Body of pancreas (tissue), 4 donors: ENCODE measurements at places on chromosomes 2 and 18. TPM values are rescaled to one million over a fixed set of nuclear protein-coding genes. Genes with fewer than 3 reads are reported as not detected.

The LYG2 gene
- not detected for total RNA-seq

The NT5C1B gene
- total RNA-seq, result not detected

The WIPF1 gene
- total RNA-seq, result 15.5 TPM

The RAX gene
- total RNA-seq, result not detected

The ZNF521 gene
- 3.3 TPM for total RNA-seq

The MAP3K19 gene
- total RNA-seq, result not detected

The CYS1 gene
- total RNA-seq, result 36.6 TPM

GRCh38 chr2:60262178-60262577, 291.3 kb downstream of the BCL11A start:
- no peak for DNase-seq

- DNase-seq, result no peak
These were observed 20.1 kb upstream of the RMDN2 start for GRCh38 chr2:37904993-37905392.

- no peak for DNase-seq
These were observed 162.0 kb upstream of the STK17B start for GRCh38 chr2:196333397-196333796.

DNA sequence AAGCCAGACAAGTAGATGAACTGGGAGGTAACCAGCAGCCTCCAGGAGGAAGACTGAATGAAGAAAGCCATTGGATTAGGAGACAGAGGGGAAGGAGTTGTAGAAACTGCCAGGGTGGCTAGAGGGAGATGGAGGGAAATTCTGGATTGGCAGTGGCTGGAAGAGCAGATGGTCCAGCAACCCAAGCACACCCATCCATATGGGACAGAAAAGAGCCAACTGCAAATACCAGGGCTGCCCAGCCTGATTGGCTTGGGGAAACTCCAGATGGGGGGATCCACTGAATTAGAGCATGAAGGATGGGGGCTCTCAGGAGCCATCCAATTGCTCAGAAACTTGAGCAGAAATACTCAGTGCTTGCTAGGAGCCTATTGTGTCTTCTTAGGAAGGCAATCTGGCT, 173.5 kb upstream of the EPB41L3 start:
- DNase-seq, result no peak

DNA sequence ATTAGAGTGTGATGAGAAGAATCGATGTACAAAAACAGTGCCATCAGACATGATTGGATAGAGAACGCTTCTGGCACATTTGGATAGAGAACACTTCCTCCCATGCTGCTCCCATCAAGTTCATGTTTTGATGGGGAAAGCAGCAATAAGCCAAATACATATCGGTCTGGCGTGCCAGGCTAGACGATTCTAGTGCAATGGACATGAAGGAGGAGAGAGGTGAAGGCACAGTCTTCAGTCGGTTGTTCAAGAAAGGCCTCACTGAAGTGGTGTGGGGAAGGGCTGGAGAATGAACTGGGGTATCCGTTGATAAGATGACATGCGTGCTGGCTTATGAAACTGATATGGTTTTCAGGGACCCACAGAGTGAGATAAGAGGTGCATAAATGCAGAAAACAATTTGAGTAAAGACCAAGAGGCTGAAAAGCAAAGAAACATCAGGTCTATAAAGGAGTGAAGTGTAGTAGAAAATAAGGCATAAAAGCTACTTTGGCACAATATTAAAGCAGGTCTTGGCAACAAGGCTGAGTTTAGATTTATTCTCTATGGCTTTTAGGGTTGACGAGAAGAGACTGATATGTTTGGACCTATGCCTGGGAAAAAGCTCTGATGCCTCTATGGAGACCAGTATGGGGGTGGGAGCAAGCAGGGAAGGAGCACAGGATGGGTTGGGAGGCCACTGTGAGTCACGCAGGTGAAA, 117.6 kb upstream of the PIEZO2 start:
- DNase-seq, result no peak

DNA sequence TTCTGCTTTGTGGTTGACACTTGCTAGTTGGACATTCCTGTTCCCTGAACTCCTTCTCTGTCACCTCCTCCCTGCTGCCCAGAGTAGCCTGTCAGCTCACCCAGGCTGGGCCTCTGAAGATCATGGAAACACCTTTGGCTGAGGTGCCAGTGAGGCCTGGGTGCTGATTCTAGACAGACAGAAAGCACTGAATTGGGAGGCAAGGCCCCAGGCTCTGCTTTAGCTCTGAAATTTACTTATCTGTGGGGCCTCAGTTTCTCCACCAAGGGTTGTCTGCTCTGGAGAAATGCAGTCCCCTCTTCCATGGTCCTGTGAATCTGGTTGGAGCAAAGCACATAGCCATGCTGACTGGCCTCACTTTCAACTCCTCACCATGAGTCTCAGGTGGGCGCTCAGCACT, 104.6 kb upstream of the SIX3 start:
- DNase-seq, result no peak

- no peak for DNase-seq
These were observed 40.5 kb downstream of the MTHFD2 start for GRCh38 chr2:74238879-74239278.

- DNase-seq, result no peak
These were observed 9.3 kb downstream of the NCK2 start for GRCh38 chr2:105754011-105754410.

- DNase-seq, result no peak
These were observed 174.7 kb downstream of the RTP5 start for GRCh38 chr2:242044313-242044590.

DNA sequence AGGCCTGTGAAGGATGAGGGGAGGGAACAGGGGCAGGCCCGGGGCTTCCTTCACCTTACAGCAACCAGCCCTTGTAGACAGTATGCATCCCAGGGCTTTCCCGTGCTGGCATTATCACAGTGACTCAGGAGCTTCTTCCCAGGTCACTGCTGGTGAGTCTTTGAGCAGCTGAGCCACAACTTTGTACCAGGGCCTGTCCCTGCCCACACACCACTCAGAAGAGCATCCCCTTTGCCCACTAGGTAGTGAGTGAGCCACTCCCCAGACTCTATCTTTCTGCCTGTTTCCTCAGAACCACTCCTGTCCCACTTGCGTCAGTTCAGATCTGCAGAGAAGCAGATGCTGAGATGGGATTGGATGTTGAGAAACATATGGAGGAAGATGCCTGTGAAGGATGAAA, 69.6 kb upstream of the ALPP start:
- DNase-seq, result no peak

DNA sequence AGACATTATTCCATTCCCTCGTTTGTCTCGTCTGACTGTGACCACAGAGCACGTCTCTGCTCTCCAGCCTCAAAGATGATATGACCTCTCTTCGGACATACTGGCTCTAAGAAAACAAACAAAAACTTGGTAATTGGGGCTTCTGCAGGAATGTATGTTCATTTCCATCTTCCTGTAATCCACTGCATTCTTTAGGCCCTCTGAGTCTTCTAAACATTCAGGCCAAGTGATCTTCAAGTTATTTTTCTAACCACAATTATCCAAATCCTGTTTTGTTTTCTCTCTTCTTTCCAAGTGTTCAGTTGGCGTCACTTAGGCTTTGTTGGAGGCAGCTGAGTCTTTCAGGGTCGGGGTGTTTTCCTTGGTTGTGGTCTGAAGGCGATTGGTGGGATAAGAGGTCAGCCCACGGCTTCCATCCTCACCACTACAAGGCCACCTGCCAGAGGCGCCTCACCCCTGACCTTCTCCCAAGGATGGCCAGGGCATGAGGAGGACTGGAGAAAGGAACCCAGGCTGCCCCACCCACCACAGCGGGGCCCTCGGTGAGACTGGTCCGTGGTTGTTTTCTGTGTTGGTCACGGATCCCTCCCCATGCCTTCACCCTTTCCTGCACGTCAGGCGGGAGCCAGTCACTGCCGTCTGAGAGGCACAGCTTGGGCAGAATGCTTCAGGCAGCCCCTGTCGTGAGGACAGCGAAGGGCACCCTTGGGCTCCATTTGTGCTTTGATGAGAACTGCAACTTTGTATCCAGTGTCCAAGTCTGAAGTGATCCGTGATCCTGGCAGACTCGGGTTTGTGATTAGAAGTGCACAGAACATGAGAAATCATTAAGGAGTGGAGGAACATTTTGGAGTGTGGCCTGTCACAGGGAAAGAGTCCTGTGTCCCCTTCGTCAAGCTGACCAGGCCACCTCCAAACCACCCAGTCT, 88.6 kb upstream of the FHL2 start:
- no peak for DNase-seq

GRCh38 chr2:217856159-217856558, 146.6 kb downstream of the TNS1 start:
- DNase-seq, result no peak

GRCh38 chr18:37565101-37565976, at the start of gene CELF4:
Gene CELF4, minus strand, starts transcription at chr18:37565798.
- peak; percentile 20 for DNase-seq

GRCh38 chr2:184541591-184541990, 56.7 kb upstream of the ZNF804A start:
- DNase-seq, result no peak

GRCh38 chr2:118774458-118775133, 72.9 kb downstream of the EN1 start:
- DNase-seq, result peak; percentile 74

DNA sequence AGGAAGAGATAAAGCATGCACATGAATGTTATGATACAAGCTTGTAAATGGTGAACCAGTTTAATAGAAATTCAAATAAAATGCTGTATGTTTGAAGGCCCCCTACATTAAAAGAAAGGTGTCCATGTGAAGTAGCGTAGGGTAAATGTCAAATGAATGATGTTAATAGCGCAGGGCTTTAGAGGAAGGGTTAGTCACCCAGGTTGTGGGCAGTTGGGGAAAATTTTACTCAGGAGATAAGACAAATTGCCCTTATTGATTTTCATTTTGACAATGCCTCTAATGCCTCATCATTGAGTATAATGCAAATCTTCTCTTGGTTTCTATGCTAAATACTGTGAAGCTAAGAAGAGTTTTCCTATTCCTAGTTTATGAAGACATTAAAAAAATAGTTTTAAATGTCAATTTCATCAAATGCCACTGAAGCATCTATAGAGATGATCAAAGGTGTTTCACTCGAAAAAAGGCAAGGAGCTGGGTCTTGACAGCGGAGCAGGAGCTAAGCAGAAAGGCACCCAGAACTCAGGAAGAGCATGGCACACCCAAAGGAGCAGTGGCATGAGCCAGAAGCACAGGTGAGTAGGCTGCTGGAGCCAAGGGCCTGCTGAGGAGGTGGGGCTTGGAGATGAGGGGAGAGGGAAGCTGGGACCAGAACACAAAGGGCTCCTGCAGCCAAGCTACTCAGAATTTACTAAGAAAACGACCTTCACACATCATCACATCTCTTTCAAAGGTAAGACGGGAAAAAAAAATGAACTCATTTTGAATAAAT, 129.3 kb upstream of the ACKR3 start:
- DNase-seq, result no peak

DNA sequence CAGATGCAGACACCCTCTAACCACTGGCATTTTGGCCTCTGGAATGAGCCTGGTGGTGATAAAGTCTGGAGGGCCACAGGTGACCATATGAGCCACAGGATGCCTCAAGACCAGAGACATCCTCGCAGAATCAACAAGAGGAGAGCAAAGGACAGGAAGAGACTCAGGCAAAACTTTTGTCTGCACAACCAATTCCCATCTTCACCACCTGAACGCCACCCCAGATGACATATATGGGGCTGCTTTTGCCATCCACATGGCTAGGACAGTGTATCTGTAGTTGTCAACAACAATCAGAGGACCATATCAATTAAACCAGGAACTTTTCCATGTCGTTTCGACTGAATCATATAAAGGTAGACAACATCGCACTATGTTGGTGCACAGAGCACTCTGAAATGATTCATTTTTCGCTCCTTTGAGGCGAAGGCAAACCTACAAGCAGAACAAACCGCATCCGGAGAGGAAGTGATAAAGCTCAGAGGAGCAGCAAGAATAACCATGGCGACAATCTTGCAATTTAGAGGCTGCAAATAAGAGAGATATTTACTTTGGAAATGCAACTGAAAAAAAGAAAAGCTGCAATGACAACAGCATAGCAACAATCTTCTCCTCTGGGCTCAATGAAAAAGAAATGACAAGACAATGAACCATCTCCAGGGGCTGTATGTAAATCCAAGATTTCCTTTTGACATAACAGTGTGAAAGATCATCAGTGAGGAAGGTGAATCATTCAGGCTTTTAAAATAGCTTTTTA, 204.5 kb downstream of the ARL4C start:
- DNase-seq, result no peak

DNA sequence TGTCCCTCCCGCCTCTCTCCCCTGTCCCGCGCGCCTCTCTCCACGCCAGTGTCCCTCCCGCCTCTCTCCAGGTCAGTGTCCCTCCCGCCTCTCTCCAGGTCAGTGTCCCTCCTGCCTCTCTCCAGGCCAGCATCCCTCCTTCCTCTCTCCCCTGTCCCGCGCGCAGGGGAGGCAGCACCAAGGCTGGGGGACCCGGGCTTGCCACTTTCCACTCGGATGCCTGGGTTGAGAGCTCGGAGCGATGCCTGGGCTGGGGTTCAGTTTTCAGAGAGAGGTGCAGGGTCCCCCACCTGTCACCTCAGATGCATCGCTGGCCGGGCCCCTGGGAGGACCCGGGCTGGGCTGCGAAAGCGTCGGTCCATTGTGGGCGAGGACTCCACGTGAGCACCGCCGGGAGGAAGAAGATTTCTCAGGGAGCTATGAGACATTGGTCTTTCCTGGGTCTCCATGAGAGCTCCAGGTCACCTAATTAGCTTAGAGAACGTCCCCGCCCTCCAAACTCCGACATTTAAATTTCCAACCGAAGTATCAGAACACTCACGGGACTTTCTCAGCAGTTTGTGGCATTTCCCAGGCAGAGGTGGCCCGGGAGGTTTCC, 2.1 kb downstream of the FBLN7 start:
- DNase-seq, result no peak

GRCh38 chr2:165793161-165793778, 777 bp downstream of the GALNT3 start:
- peak; percentile 71 for DNase-seq

DNA sequence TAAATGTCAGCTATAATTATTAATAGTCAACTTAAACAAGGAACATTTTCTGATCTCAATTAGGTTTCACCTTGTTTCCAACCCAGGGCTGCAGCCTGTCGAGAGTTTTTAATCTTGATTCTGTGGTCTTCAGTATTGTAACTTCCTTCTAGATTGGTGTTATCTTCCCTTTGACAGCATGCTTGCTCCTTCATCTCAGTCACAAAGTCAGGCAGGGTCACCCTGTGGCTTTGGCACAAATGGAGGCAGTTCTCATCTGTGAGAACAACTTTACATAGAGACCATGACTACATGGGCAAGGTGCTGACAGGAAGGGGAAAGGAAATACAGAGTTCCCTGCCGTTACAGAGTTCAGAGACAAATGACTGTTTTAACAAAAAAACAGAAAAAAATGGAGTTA, 50.5 kb downstream of the HNRNPLL start:
- DNase-seq, result no peak

GRCh38 chr2:67564076-67564475, 166.9 kb downstream of the ETAA1 start:
- DNase-seq, result no peak

GRCh38 chr2:240426845-240427721, 8.4 kb upstream of the GPC1 start:
- peak; percentile 61 for DNase-seq

- no peak for DNase-seq
These were observed 609.0 kb downstream of the DCC start for GRCh38 chr18:52948868-52949444.

DNA sequence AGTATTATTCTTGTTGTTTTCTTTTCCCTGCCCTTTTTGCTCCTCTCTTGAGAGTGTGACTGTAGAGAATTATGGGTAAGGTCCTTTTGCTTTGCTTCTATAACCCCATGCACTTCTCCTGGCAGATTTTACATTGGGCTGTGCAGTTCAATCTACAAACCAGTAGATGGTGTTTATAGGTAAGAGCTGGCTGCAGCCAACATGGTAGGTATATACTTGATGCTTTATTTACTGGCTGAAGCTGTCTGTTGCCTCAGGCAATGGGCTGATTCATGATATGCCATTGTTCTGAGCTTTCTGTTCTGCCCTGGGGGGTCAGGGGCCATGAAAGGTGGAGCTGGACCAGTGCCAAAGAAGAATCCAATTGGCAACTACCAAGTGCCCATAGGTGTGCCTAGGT, 48.3 kb upstream of the MYL1 start:
- no peak for DNase-seq
